ENCODE measurements at places on chromosomes 5 and 9.
A peak's percentile ranks its signal among the peaks of the same experiment; 100 is the strongest.

GRCh38 chr5:124372457-124372856, 374.0 kb downstream of the ZNF608 start:
- DNase-seq: no peak

DNA sequence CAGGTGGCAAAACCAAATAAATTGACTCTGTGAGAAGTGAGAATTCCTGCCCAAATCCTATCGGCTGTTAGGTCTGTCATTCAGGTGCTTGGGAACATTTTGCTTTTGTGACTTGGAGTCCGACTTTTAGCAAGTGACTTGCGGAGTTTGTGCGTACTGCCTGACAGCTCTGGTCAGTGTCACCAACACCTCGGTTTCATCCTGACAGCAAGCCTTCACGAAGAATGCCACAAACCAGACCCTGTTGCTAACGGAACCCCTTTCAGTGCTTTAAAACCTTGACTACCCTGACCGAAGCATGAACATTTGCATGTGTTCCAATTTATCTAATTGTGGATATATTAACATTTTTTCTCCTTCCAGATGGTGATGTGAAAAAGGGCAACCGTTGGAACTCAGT, 26.5 kb downstream of the LIX1 start:
- DNase-seq: no peak

DNA sequence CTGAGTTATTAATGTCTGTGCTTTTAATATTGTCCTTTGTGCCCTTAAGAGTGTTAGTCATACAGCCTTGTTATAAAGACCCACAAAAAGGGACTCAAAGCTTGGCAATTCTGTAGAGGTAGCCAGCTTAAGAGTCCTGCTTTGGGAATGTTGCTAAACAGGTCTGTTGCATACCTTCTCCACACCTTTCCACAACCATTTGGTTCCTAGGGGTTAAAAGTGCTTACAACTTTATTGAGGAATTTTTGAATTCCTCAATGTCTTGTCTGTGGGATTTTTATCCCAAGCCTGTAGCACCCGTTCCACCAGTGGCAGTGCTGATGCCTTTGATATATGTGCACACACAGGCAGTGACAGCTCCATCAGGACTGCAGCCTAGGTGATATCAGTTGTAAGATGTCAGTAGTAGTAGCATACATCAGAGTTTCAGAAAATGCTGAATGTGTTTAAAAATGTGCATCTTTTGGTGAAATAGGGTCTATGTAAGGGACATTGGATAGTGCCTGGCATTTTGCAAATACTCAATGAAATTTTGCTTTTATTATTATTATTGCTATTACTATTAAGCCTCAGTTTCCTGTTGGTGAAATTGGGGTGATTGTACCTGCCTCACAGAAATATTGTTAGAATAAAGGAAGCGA, 68.5 kb downstream of the WWC1 start:
- DNase-seq: no peak

DNA sequence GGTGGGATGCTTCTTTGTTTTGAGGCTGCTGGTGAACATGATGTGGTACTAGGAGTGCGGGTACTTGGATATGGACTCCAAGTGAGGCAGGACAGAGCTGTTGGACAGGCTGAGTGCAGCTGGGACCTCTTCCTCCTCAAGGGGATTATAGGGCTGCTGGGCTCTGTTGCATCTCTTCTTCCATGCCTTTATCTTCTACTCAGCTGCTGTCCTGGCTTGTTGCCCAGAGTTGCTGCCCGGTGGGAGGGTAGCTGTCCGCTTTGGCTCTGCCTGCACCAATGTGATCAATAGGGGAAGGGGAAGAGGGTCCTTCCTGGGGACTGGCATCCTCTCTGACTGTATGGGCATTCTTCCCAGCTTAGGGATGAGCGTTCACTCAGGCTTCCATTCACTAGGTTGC, 1217.9 kb upstream of the ACO1 start:
- no peak for DNase-seq

- no peak for DNase-seq
Observed at GRCh38 chr5:59222687-59223511, 640.0 kb downstream of the RAB3C start.

- peak; percentile 17 for DNase-seq
Observed at GRCh38 chr9:71384343-71384742, 262.9 kb upstream of the TRPM3 start.

DNA sequence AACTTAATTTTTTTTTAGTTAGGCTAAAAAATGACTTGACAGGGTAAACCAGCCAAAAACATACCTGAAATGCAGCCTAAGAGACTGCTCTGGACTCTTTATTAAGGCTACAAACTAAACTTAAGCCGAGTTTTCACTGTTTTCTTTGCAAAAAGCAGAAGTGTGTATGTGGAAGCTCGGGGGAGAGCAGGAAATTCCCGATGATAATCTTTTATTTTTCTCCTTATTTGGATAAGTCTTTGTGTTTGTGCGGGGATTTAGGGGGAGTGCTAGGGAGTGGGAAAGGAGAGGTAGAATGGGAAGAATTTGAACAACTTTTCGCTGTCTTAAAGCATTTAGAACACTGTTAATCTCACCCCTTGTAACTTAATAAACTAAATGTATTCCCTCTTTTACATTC, 30.7 kb upstream of the GPR21 start:
- DNase-seq: no peak

- DNase-seq: no peak
Observed at GRCh38 chr9:87479801-87480201, 17.9 kb upstream of the DAPK1 start.

DNA sequence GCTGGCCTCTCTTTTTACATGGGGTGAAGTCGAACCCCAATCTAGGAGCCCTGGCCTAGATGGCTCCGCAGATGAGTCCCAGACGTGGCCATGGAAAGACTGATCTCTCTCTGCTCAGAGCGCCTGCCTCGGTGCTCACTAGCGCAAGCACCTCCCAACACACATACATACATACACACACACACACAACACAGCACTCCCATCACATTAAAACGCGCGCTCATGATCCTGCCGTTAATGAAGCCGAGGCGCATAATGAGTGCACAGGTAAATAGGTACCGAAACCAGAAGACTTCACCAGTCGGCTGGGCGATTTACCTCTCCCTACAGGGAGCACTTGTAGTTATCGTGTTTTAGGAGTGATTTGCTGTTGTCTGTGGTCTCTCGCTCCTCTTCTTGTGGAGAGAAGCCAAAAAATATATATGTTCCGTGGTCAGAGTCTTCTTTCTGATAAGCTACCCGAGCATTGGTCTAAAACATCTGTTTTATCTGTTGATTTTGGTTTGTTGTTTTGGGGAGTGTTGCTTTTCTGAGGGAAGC, 207.7 kb downstream of the MEF2C start:
- no peak for DNase-seq

- no peak for DNase-seq
Observed at GRCh38 chr5:75952963-75953362, 130.2 kb upstream of the SV2C start.

DNA sequence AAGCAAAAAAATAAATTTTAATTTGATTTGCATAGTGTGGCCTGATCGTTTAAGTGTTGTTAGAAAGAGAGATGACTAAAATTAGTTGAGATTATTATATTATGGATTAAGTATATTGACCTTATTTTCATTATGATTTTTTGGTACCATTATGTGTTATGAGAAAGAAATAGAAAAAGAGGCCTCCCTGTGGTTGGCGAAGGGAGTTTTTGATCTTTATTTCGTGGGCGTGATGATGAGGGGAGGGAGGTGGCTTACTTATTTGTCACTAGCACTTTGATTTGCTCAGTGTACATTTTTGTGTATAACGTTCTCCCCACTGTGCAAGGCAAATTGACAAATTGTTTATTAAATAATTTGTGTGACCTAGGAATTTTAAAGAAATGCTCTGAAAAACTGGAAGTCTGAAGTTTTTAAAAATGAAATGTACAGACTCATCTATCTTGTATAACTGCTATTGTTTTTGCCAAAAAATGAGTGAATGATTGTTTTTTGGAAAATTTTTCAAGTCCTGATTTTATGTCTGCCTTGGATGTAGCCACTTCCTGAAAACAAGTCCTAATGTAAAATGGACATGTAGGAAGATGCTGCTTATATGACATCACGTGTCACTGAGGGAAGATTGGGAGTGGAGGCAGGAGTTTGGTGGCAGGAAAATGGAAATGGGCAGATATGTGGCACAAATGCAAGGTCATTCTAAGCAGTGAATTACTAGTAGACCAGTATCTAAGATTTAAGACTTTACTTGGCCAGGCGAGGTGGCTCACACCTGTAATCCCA, 3.0 kb downstream of the DAPK1 start:
- DNase-seq: no peak

DNA sequence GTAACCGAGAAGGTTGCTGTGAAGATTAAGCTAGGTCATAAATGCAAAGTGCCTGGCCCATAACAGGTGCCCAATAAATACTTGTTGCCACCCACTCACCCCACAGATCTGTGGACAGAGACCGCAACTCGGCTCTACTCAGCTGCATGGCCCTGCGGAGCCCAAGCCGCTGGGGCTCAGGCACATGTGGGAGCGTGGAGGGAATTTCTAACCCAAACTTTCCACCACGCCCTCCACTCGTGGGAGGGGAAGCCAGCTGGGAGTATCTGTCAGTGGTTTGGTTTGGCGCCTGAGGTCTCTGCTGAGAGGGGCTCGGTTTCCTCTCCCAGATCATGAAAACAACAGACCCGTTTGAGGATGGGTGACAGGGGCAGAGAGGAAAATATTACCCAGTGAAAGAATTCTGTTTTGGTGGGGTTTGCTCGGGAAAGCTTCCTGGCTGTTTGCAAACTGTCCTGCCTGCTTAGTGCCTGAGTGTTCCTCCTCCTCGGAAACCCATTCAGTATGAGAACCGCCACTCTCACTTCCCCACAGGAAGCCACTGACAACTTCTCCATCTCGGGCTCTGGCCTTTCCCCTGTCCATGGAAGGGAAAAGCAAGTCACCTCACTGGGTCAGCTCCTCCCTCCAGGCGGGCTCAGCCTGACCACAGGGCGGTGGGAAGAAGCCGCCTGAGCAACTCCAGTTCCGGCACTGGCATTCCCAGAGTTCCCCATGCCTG, 60.1 kb downstream of the RGS3 start:
- DNase-seq: no peak

DNA sequence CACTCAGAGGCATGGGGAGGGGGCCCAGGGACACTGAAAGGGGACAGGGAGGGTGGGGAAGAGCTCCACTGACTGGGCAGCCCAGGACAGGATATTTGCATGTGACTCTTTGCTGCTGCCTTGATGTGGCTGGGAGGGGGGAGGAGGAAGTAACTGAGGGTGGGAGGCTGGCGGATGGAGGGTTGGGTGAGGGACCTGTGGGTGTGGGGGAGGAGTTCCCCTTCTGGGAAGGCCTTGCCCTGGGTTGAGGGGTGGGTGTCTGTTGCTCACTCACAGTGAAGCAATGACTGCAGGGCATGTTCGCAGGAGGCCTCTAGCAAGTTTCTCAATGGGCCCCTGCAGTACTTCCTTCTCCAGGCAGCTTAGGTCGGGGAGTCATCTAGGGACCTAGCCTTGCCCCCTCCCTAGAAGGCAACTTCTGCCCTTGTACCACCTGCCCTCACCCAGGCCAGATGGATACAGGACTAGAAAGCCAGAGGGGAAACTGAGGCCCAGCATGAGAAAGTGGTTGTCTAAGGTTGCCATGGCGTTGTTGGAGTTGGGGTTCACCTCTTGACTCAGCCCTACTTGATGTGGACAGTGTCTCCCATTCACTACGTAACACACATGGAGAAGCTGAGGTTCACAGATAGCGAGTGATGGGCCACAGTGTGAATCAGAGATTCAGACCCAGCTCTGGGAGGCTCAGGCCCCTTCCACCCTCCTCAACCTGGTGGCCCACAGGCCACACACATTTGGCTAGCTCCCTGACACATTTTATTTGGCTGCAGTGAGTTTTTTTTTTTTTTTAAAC, 3.0 kb downstream of the GRK6 start:
- DNase-seq: no peak

DNA sequence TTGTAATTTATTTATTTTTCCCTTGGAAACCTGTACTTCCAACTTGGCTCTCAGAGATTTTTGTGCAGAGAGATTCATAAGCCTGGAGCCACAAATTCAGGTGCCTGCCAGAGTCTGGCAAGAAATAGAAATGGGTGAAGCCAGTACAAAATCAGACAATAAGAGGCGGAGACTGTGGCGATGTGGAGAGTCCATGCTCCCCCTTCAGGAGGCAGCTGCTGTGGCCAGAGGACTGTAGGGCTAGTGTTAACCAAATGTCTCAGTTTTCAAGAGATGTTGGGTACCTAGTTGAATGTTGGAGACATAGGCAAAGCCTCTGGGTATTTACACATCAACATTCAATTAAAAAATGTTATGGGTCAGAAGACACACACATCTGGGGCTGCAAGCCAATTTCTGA, 208.6 kb downstream of the PSAT1 start:
- no peak for DNase-seq

DNA sequence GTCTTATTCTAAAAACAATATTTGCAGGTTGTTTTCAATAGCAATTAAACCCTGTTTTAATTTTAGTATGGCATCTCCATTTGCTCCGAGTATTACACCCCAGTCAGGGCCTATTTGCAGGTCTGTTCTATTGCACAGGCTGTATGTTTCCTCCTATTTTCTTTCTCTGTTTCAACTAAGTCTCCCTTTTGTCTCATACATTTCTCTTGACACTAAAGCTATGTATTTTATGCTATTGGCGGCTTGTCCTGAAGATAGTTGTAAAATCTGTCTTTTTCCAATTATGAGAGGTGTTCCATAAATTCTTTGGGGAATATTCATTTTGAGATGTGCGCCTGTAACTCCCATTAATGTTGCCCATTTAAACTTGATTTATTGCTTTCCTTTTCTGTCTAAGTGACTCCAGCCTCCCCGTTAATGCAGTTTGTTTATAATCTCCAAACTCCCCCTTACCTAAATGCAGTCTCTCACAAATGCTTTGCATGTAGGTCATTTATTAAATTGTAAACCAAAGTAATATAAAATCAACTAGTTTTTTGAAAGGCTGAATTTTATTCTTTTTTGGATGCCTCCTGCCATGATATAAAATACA, 262.4 kb downstream of the CDH12 start:
- no peak for DNase-seq
